Activated CD4-positive, alpha-beta T cell treated with anti-CD3 and anti-CD28 coated beads, Interleukin-2, amount 10 ng/mL, durations not matched to agents 7 days and 5 days (primary cell): ENCODE measurements at places on chromosomes 3 and 15. TPM values are rescaled to one million over a fixed set of nuclear protein-coding genes. Genes with fewer than 3 reads are reported as not detected.

Gene ACOX2
- total RNA-seq = not detected

Gene UNC13C
- not detected for total RNA-seq

Gene STXBP5L
- not detected for total RNA-seq

Gene DGKG
- total RNA-seq = 0.04 TPM

- no peak for DNase-seq
These were observed 11.3 kb upstream of the NMNAT3 start for GRCh38 chr3:139689122-139689521.

DNA sequence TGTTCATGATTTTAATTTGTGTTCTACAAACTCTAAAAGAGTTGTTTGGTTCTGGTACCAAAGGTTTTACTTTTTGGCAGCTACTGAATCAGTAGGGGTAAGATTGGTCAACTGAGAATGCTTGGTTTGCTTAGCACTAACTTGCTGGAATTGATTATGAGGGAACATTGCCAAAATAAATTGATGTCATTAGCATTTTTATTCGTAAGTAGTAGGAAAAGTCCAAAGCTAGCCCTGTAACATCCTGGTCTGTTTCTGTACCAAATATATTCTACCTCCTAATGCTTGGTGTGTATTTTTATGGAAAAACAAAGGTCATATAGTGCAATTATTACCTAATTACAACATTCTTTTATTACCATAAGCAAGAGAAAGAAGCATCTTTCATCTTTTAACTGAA is 35.9 kb upstream of the KPNA4 start:
- DNase-seq = no peak

DNA sequence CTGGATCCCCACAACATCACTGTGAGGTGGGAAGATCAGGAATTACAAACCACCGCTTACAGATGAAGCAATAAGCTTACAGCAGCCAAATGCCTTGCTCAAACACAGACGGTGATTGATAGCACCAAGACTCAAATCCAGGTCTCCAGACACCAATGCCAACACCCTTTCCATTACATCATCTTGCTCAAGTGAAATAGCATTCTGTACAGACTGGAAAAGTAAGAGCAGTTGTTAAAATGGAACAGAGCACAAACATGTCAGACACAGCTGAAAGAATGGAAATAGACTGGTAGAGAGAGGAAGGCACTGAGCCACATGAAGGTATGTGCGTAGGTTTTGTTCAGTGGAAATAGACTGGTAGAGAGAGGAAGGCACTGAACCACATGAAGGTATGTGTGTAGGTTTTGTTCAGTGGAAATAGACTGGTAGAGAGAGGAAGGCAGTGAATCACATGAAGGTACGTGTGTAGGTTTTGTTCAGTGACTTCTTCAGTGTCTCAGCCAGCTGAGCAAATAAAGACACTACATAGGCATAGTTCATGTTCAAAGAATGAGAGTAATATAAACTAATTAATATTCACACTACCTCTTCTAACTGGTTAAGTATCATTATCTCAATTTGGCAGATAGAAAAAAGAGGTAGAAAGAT is 15.6 kb downstream of the CLDN1 start:
- peak; percentile 41 for DNase-seq

- no peak for DNase-seq
These were observed 441.3 kb downstream of the MAGI1 start for GRCh38 chr3:65597226-65597951.

DNA sequence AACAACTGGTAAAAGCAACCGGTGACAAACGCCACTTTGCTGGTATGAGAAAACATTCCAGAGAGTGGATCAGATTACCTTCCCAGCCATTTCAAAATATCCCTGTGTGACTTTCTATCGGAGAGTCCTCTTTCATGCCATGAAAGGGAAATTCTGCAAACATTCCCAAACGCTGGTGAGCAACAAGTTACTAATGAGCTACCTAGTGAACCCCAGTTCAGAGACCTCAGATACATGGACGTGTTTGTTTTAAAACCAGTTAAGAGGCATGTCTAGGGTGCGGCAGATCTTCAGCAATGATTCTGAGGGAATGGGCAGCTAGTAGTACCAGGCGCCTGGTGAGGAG is 418.2 kb upstream of the NR2F2 start:
- no peak for DNase-seq
